ENCODE measurements at places on chromosomes 2 and 18.

DNA sequence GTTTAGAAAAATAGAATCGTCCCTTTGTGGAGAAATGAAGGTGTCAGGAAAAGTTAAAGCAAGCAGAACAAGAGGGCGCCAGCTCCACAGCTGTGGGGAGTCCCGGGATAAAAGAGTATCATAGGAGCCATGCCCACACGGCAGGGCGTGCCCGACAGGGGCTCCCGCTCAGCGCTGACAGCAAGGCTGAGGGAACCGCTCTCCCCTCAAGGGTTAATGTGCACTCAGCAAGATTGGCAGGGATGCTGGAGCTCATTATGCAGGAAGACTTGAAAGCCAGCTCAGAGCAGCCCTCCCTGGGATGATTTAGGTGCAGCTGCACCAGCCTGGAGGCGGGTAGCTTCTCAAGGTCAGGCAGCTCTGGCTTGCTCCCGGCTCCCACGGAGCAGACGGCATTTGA, 500.2 kb downstream of the EIPR1 start:
- no peak for DNase-seq

- peak; percentile 73 for DNase-seq
These were observed 119.5 kb upstream of the MCFD2 start for GRCh38 chr2:47034973-47035609.

- DNase-seq, result peak; percentile 73
These were observed 21.7 kb downstream of the LBH start for GRCh38 chr2:30252723-30253701.

- no peak for DNase-seq
These were observed 43.0 kb upstream of the MSTN start for GRCh38 chr2:190105554-190105953.

- peak; percentile 36 for DNase-seq
These were observed 38.1 kb downstream of the SNED1 start for GRCh38 chr2:241036397-241036963.

GRCh38 chr2:153079315-153079714, 360.9 kb downstream of the ARL6IP6 start:
- no peak for DNase-seq

DNA sequence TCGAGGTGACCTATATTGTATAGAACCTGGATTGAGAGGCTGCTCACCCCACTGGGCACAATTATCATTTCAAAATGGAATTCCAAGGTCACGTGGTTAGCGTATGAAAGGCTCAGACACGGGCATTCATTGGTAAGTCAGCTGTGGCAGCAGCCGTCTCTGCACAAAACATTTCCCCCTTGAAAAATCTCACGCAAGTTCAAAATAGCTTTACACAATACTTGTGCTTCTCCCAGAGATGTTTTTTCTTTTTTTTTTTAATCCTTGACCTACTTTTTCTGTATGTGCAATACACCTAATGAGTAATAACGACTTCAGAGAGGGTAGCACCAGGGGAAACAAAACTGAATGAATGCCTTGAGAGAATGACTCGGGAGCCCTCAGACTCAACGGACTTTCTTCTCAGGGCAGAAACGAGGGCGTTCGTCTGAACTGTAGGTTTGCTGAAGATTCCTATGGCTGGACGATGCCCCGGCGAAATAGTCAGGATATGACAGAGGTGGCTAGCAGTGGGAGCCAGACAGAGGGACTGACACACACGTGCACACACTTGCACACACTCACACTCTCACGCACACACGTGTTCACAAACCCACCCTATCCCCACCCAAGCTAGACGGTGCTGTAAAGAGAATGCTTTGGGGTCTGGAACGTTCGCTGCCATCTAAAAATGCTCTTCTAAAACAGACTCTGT, 77.8 kb downstream of the PDCL3 start:
- no peak for DNase-seq

DNA sequence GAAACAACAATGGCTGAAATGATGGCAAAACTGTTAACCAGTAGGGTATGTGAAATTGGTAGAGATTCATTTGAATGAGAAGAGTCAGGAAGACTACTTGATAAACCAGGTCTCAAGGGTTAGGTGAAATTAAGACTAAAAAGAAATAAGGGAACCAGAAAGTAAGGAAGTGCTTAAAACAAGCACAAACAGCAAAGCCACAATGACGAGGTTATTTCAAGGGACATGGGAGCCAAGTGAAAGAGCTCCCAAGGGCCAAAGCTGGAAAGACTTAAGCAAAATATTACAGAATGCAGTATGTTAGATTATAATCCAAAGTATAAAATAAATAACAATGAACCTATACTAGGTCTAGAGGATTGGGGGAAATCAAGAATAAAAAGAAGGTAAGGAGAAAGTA, 19.3 kb upstream of the CD302 start:
- no peak for DNase-seq

GRCh38 chr2:175135177-175135576, 32.8 kb downstream of the ATF2 start:
- DNase-seq, result no peak

DNA sequence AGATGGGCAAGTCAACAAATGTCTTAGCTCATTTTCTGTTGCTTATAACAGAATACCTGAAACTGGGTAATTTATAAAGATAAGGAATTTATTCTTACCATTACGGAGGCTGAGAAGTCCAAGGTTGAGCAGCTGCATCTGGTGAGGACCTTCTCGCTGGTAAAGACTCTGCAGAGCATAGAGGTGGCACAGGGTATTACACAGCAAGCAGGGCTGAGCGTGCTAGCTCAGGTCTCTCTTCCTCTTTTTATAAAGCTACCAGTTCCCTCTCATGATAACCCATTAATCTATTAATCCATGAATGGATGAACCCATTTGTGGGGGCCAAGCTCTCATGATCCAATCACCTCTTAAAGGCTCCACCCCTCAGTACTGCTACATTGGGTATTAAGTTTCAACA, 109.1 kb downstream of the CDK15 start:
- DNase-seq, result no peak

GRCh38 chr2:212667751-212668316, 129.2 kb upstream of the ERBB4 start:
- no peak for DNase-seq

GRCh38 chr2:188610827-188611226, 319.2 kb downstream of the GULP1 start:
- DNase-seq, result no peak
